Fibroblast of lung (primary cell): ENCODE measurements at places on chromosomes 7 and 10. TPM values are rescaled to one million over a fixed set of nuclear protein-coding genes. Genes with fewer than 3 reads are reported as not detected.

Gene WIPF3
- under 0.01 and 0.33 TPM in 2 replicates for total RNA-seq

Gene TAS2R40
- total RNA-seq: not detected in 2 replicates

Gene ASB4
- not detected in 2 replicates for total RNA-seq

Gene CPA2
- under 0.01 TPM in 1 of 2 replicates, not detected in the other for total RNA-seq

Gene CFAP69
- total RNA-seq: 6.2 and 7.1 TPM in 2 replicates

Gene SFTPA1
- not detected in 2 replicates for total RNA-seq

Gene MORN4
- 6.4 and 13.4 TPM in 2 replicates for total RNA-seq

Gene ARHGEF35
- total RNA-seq: 0.51 and 5.4 TPM in 2 replicates

Gene LSM5
- total RNA-seq: 13.6 and 23.0 TPM in 2 replicates

Gene PLAC9
- total RNA-seq: 15.7 and 16.7 TPM in 2 replicates

Gene CDHR1
- not detected in 2 replicates for total RNA-seq

Gene DDX50
- 65.5 and 69.7 TPM in 2 replicates for total RNA-seq
